Activated T-cell treated with anti-CD3 and anti-CD28 coated beads for 24 hours (primary cell): ENCODE measurements at places on chromosomes 2 and 18.

DNA sequence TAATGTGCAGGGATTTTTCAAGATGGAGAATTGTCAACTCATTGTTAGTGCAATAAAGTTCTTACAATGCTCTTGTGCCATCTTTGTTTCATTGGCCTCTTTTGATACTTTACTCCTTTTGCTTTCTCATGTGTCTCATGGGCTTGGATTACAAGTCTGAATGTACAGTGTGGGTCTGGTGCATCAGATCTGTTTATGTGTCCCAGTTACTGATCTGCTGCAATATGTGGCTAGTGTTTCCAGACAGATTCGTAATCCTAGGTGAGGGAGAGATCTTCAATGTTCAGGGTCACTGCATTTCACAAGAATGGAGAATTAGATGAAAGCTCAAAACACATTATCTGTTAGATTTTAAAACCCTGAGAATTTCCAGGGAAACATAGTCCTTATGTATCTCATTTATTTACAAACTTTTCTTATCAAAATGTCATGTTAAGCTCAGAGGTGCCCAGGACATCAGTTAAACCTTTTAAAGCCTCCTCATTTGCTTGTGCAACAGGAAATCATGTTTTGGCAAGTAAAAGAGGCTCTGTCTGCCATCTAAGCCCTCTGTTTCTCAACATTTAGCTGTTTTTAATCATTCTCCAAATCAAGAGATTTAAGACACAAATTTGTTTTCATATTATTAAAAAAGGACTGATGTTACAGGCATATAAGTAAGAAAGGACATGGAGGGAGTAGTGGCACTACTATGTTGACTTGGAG lies 108.1 kb downstream of the NUP35 start:
- DNase-seq: no peak

DNA sequence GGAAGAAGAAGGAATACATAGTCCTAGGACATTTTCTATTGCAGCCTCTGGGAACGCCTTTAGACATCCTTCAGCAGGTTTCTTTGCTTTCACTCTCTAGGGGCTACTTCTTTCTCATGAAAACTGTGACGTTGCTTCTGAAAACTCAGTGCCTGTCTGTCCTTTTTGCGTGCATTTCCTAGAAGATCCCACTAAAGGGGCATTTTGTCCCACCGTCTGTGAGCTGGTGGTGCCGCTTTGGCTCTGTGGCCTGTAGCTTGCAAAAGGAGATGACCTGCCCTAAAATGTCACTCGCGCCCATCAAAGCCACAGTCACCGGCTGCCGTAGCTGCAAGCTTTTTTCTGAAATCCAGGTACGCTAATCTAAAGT lies 579 bp downstream of the STAT4 start:
- DNase-seq: peak; percentile 11

GRCh38 chr2:170323743-170324142 lies 145.8 kb downstream of the MYO3B start:
- no peak for DNase-seq

GRCh38 chr2:5661362-5661761 lies 30.8 kb upstream of the SOX11 start:
- no peak for DNase-seq

- DNase-seq: no peak
These were observed 226.0 kb upstream of the ITGA4 start for GRCh38 chr2:181231151-181231550.

- no peak for DNase-seq
These were observed 52.5 kb upstream of the LGALSL start for GRCh38 chr2:64401529-64401880.

DNA sequence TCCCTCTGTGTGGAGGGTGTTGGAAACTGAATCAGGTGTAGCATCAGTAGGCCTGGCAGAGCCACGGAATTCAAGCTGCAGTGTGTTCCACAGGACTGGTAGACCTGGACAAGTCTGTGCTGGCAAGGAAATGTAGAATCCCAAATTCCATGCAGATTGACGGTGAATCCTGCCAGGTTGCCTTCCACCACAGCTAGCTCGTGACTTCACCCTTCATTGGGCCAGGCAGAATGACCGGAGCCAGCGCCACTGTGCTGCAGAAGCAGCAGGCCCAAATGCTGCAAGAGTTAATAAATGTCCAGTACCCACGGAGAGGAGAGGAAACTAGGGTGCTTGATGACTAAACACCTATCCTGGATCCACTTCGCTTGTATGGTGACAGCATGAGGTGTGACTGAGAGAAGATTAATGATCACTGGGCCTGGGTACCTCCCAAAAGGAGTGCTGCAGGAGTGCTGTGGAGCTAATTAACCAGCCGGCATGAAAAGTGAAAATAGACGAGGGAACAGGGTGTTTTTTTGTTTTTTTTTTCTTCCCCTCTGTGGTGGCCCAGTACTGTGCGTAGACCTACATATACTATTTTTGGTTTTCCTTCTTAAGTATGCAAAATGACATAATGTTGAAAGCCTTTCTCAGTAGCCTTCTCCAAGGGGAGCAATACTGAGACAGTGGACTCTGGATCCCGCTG lies 122.2 kb downstream of the TANC1 start:
- DNase-seq: no peak

DNA sequence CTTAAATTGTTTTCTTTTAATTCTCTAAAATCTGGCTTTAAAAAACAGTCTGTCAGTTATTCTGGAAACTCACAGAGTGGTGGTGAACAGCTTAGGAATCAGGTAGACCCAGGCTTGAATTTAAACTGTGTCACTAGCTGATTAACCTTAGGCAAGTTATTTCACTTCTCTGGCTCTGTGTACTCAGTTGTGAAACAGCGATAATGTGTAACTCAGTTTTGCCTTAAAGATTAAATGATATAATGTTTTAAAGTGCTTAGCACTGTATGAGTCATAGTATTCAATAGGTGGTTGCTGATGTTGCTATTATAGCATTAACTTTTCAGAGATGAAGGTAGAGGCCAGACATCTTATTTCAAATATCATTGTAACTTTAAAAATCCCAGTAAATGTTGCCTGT lies 40.7 kb downstream of the PKP4 start:
- DNase-seq: no peak

- peak; percentile 28 for DNase-seq
These were observed 5.4 kb upstream of the KCNJ13 start for GRCh38 chr2:232781765-232782164.

GRCh38 chr2:19373352-19373751 lies 14.9 kb upstream of the OSR1 start:
- DNase-seq: no peak

GRCh38 chr2:202426751-202427150 lies 50.6 kb downstream of the BMPR2 start:
- DNase-seq: no peak

- DNase-seq: no peak
These were observed 35.7 kb downstream of the ATP8B1 start for GRCh38 chr18:57767259-57768050.

DNA sequence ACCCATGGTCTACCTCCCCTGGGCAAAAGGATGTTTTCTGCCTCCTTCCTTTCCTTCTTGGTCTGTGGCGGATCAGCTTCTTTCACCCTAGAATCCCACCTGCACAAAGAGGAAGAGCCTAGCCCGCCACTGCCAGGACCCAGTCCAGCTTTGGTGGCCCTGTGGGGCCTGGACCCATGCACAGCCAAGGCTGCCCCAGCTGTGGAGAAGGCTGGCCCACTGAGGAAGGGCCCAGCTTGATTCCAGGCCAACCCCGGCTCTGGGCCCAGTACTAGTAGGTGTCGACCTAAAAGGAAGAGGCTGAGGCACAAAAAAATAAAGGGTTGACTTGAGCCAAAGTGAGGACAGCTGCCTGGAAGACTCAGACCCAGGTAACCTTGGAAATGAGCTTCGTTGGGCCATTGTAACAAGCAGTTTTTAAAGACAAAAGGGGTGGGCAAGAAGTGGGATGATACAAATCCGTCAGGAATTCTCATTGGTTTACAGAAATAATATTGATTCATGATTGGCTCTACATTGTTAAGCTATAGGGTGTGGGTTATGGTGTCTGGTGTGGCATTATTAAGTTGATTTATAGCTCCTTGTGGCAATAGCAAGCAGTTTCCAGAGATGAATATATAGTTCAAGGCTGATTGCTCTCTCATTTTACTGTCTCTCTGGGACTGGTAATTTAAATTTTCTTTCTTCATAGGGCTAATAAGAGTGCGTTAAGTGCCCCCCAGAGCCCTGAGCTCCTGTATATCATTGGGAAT lies 29.8 kb upstream of the MAL start:
- no peak for DNase-seq

DNA sequence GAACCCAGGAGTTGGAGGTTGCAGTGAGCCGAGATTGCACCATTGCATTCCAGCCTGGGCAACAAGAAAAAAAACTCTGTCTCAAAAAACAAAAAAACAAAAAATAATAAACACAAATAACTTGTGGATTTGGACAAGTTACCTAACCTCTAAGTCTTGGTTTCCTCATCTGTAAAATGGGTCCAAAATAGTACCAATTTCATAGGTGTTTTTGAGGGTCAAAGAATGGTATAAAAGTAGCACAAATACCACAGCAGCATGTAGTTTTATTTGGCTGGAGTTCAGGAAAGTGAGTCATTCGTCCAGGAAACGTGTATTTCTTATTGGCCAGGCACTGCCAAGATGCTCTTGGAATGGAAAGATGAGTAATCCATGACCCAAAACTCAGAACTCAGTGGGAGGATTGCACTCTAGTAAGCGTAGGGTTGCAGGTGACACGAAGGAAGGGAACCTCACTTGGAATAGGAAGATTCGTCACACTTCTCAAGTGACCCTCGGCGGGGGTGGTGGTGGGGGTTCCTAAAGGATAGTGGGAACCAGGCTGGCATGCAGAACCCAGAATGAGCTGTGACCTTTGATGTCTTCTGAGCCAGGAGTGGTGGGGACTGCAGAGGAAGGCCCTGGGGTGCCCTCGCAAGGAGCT lies 24.4 kb downstream of the GRHL1 start:
- peak; percentile 20 for DNase-seq

GRCh38 chr2:188647430-188648070 lies 326.6 kb upstream of the COL3A1 start:
- DNase-seq: no peak

GRCh38 chr2:118246726-118247125 lies 158.5 kb downstream of the INSIG2 start:
- DNase-seq: no peak

GRCh38 chr18:74430806-74431571 lies 26.1 kb downstream of the DIPK1C start:
- DNase-seq: no peak

- no peak for DNase-seq
These were observed 239.8 kb downstream of the PDE11A start for GRCh38 chr2:177832611-177833433.

DNA sequence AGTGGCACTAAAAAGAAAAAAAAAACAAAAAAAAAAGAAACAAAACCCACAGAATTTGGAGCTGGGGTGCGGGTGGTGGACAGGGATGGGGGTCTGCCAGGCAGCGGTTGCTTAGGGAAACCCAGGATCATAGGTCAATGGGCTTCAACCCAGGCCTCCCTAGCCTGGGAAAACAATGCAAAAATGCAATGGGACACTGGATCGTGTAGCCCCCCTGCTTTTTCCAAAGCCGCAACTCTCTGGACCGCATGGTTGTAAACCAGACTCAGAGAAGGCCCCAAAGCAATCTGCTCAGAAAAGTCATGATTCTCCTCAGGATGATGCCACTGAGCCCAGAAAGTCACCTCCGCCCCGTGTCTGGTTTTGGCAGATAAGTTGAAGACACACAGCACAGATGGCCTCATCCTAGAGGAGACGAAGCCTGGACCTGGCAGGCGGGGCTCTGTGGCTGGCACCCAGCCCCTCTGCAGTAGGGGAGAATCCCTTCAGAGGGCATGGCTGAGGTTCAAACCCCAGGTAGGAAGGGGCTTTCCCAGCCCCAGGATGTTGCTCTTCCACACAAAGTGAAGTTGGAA lies 5.1 kb downstream of the DLX2 start:
- DNase-seq: no peak

DNA sequence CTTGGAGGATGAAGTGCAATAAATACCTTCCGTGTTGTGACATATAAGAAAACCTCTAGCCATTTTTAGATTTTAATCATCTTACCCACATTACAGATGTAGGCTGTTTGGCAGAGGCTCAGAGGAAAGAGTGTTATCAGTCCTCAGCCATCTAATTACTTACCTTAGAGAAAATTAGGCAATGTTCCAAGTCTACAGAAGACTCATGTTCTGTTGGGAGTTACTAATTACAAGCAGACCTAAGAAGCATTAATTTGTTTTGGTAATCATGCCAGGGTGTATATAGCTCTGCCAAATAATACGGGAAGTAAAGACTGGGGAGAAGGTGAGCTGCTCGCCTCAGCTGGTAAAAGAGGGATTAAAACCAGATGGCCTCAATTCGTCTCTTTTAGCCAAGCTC lies 125.8 kb upstream of the PGAP1 start:
- DNase-seq: no peak

- peak; percentile 35 for DNase-seq
These were observed 644 bp downstream of the PTGR3 start for GRCh38 chr18:75208155-75208835.

- no peak for DNase-seq
These were observed 53.4 kb downstream of the SDC1 start for GRCh38 chr2:20171445-20171977.

- no peak for DNase-seq
These were observed 7.8 kb downstream of the AGBL5 start for GRCh38 chr2:27059141-27059820.

- no peak for DNase-seq
These were observed 369.3 kb upstream of the KCNH7 start for GRCh38 chr2:163207693-163208370.

DNA sequence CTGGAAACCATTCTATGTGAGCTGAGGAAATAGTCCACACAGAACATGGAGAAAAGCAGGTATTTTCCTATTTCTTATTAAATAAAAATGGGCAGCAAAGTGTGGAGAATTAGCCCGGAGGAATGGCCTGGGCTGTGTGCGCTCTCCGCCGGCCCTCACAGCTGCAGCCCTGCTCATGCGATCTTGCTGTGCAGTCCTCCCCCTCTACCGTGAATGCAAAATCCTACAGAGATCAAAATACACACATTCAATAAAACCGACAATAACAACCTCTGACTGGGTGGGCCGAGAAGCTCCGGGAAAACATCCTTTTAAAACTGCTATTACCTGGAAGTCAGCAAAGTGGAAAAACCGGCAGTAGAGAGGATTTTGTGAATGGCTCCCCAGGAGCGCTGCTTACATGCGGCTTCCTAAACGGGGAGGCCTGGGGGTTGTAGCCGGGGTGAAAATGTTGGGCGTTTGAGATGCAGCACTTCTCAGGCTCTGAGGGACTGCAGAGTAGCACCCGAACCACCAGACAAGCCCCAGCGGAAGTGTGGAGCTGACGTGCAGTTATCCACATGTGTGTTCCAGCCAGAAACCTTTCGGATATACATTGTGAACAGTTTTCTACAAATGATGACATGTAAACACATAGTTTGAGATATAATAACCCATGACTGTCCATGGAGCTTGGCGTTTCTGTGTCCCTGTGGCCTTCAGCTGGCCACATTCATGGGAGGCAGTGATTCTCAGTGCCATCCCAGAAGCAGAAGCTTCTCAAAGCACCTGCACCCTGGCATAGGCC lies 94.2 kb upstream of the ALKAL2 start:
- no peak for DNase-seq
